ENCODE measurements at places on chromosomes 2 and 18.

GRCh38 chr18:32271672-32272208, 81.9 kb downstream of the MEP1B start:
- peak; percentile 1 for DNase-seq

- no peak for DNase-seq
Observed at GRCh38 chr2:128772671-128773070, 454.0 kb upstream of the HS6ST1 start.

- DNase-seq, result no peak
Observed at GRCh38 chr2:226839951-226840350, 4.1 kb downstream of the RHBDD1 start.

GRCh38 chr2:101518578-101519492, 43.9 kb upstream of the RFX8 start:
- no peak for DNase-seq

DNA sequence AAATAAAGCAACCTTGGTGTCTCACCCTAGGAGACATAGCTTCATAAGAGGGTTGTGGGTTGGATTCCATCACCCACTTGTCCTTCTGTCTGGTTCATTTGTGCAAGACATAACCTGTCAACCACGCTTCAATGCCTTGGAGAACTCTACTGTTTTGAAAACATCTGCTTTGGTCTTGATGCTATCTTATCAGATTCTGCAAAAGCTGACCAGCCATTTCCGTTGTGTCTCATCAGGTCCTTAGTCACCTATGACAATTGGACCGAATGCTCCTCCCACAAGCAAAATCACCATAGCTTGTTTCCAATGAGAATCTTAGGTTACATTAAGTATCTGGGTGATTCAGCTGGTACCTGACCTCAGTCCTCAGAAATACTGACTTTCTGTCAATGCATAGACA, 35.4 kb downstream of the STAT4 start:
- DNase-seq, result no peak

- no peak for DNase-seq
Observed at GRCh38 chr2:28668106-28668814, 83.4 kb upstream of the PPP1CB start.

GRCh38 chr2:2183176-2183575, 147.9 kb downstream of the MYT1L start:
- DNase-seq, result no peak

DNA sequence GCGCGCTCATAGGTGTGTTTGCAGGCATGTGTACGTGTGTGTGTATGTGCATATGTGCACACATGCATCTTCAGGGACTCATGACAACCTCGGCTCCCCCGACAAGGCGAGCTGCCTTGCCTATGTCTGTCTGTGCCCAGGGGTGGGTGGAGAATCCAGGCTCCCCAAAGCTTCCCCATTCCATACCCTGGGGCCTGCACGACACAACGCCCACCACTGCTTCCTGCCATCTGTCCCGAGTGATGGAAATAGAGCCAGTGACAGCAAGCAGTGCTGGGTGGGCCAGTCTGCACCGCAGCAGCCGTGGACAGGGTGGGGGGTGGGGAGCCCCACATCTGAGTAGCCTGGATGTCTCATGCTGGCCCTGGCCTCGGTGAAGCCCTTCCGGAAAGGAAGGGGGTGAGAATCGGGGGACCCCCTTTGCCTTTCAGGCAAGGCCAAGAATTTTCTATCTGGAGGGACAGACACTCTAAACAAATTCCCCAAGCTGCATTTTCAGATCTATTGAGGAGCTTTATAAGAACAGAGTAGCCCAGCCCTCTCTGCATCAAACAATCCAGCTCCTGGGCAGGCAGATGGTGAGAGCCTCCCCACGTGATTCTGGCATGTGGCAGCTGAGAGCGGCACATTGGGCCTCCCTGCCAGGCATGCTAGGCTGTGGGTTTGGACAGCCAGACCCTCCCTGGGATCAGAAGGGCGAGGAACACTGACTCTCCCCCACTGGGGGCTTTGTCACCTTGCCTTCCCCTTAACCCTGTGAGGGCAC, 4.9 kb downstream of the KCNIP3 start:
- DNase-seq, result no peak

- DNase-seq, result no peak
Observed at GRCh38 chr2:135899567-135899966, 23.3 kb upstream of the MCM6 start.

- DNase-seq, result no peak
Observed at GRCh38 chr2:223759569-223760430, 77.6 kb downstream of the AP1S3 start.

DNA sequence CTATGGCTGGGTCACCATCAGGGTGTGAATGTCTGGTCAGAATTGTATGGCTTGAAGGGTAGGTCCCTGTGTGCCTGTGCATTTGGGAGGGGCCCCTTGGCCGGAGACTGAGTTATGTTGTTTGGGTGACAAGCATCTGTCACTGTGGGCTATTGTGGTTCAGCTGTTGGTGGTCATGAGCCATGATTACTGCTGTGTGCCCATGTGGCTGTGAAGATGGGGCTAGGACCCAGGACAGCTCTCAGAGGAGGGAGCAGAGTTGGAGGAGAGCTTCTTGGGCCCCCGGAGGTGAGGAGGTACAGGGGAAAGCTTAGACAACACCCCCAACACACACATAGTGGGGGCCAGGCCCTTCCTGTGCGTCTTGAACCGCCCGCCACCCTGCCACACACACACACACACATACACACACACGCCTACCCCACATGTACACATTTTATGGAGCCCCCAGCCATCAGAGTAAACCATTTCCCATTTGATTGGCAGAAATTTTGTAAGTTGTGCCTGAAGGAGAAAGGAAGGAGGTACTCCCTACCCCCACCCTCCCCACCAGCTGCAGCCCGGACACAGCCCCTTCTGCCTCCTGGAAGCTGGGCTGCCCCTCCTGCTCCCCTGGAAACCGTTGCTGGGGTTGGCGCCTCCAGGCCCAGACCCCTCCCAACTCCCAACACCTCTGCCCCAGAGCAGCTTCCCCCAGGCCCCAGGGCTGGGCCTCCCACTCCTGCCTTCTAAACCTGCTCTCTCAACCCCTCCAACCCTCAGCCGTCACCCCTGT, 2.0 kb downstream of the GAREM2 start:
- DNase-seq, result no peak

- no peak for DNase-seq
Observed at GRCh38 chr2:185835974-185836373, 97.4 kb downstream of the FSIP2 start.

- no peak for DNase-seq
Observed at GRCh38 chr2:98308532-98308931, 37.7 kb upstream of the CNGA3 start.

DNA sequence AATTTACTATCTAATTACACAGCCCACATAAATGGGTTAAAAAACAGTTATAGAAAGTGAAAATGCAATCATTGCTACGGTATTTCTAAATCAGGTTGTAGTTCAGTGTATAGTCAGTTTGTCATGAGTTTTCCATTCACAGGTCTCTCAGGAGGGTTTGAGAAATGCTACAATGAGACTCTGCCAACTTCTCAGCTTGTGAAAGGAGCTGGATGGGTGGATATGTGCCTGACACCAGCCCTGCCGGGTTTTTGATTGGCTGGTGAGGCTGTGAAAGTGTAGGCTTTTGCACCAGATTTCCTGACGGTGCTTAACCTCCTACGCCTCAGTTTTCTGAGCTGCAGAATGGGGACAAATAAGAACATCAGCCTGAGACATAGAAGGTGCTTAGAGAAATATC, 102.6 kb upstream of the SMIM21 start:
- DNase-seq, result no peak

GRCh38 chr2:188280811-188281222, 10.9 kb upstream of the GULP1 start:
- DNase-seq, result no peak

DNA sequence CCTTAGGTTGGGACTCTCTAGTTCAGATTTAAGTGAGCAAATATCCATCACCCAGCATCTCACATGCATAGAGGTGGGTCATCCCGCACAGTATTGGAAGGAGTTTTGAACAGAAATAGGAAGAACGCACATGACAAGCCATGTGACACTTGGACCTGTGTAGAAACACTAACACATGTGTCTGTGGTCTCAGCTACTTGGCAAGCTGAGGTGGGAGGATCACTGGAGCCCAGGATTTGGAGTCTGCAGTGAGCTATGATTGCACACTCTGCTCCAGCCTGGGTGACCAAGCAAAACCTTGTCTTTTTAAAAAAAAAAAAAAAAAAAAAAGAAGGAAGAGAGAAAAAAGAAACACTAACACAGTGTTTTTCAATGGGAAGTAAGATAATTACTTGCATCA, 5.4 kb upstream of the MTCL1 start:
- DNase-seq, result no peak

- DNase-seq, result no peak
Observed at GRCh38 chr18:32360682-32361345, 109.9 kb downstream of the GAREM1 start.

DNA sequence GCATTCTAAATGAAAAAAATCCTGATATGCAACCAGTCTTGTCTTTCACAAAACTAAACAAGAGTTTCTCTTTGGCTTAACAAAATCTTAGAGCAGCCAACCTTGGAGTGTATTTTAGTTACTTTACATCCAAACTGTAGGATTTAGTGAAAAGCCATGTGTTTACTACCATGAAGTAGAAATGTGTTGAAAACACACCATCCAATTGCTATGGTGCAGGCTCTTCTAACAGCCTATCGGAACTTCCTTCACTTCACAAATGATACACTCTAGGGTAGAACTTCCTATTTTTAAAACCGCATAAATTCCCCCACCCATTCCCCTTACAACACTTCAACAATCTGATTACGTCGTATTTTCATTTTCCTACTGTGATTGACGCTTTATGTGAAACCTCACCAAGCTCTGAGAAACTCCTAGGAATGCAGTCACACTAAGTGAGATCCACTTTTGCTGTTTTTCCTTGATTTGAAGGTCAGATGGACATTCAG, 74.4 kb upstream of the MAP4K4 start:
- peak; percentile 88 for DNase-seq

DNA sequence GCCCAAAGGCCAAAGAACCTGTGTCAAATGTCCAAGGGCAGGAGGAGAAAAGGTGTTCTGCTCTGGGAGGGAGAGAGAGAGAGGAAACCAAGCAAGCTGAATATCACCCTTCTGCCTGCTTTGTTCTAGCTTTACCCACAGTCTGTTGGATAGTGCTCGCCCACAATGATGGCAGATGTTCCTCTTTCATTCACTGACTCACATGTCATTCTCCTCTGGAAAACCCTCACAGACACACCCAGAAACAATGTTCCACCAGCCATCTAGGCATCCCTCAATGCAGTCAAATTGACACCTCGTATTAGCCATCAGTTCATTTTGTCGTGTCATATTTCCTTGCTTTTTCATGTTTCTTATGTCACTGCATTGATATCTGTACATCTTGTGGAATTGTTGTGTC, 150.3 kb downstream of the UBR3 start:
- no peak for DNase-seq
